Heart right ventricle (tissue), 16 donors: ENCODE measurements at places on chromosomes 2 and 18. TPM values are rescaled to one million over a fixed set of nuclear protein-coding genes. Genes with fewer than 3 reads are reported as not detected.

DNA sequence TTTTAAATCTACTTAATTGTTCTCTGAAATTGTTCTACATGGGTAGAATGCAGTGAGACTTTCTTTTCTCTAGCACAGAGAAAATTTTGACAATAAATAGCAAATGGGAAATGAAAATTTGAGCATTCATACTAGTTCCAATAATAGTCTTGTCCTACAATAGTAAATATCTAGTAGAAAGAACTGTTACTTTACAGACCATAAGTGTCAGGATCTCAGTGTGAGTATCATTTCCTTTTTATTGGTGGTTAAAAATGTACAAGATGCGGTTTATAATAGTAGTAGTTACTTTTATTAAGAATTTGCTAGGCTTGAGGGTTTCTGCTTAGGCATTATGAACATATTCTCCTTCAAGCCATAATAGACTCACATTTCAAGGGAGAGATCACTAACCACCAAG lies 43.2 kb downstream of the KCNE4 start:
- no peak overlapping the region for H3K27ac ChIP-seq
- H3K4me3 ChIP-seq: no peak overlapping the region

NT5DC4 gene
- not detected for total RNA-seq

KCNG3 gene
- total RNA-seq: not detected

ARPC2 gene
- total RNA-seq: 137 TPM

B4GALT6 gene
- total RNA-seq: 10.9 TPM

GRCh38 chr2:96847586-96847985 lies 3.8 kb upstream of the ANKRD23 start:
- DNase-seq: no peak
- H3K4me3 ChIP-seq: no peak overlapping the region
- H3K36me3 ChIP-seq: peaks cover 68% of the 10 kb centered on the region
- H3K27ac ChIP-seq: no peak overlapping the region
- H3K27me3 ChIP-seq: no peaks in the 10 kb centered on the region

DNA sequence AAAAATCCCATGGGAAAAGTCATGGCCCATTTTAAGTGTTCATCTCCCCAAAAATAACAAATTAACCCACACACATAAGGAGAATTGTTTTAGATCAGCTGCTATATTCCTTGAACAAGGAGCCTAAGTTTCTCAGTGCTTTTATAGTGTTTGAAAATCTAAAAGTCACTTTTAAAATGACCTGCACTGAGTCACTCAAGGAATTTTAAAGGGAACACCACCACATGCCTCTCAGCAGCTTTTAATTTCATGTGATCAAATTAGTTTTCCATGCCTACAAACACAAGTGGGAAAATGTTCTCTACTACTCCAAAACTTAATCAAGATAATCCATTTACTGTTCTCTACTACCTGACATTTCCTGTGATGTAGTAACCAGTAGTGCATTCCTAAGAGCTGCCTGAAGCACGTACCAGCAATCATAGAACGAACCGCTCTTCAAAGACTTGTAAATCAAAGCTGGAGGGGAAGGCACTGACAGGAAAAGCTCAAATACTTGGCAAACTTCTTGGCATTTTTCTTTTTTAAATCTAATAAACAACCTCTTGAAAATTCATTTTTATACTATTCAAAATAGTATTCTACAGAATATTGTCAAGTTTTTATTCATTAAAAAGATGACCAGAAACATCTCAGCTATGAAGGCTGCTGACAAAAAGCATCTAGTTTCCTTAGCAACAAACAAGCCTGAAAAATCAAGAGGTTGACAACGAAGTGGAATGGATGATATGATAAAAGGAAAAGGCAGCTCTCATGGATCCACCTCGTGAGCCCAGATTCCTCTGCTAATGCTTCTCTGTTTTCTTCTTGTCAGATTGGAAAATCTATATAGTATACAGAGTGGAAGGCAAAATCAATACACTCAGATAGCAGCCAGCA lies 37.2 kb downstream of the LRPPRC start:
- no peak overlapping the region for H3K27ac ChIP-seq
- no peak overlapping the region for H3K4me3 ChIP-seq
- no peaks in the 10 kb centered on the region for H3K36me3 ChIP-seq
- H3K4me1 ChIP-seq: no peaks in the 10 kb centered on the region

DNA sequence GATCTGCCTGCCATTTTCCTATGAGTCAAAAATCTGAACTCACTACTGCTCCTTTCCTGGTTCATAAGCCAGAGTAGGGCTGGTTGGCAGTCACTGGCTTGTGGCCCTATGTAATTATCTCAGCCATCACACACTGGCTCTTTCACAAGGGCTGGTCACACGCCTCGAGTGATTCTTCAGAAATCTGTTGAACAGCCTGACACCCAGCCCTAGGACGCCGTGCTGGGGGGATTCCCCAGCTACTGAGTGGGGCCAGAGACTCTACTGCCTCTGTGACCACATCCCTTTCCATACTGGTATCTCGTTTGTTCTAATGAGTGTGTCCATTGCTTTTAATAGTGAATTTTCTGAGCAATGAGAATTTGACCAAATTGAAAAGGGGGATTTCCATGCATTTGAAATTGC lies 45.8 kb upstream of the RBM44 start:
- peaks cover 67% of the 10 kb centered on the region for H3K36me3 ChIP-seq
- no peaks in the 10 kb centered on the region for H3K4me1 ChIP-seq
- H3K27me3 ChIP-seq: no peaks in the 10 kb centered on the region
- H3K27ac ChIP-seq: no peak overlapping the region
- no peak overlapping the region for H3K4me3 ChIP-seq

DNA sequence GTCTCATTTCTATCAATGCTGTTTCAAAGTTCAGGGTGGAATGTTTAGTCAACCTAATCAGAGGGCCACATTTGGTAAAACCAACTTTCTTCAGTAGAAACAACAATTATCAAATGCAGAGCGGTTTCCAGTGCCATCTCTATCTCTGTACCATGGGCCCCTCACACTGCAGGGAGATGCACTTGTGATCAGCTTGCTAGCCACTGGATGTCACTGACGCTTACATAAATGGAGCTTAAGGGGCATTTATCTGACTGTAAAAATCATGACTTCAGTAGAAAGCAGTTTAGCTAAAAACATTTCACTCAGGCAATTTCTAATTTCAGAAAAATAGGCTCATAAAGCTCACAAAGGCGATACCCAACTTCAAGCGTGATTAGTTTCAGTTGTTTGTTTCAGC lies 678.0 kb downstream of the ZEB2 start:
- no peak overlapping the region for H3K4me3 ChIP-seq
- no peaks in the 10 kb centered on the region for H3K36me3 ChIP-seq
- no peak for DNase-seq

DNA sequence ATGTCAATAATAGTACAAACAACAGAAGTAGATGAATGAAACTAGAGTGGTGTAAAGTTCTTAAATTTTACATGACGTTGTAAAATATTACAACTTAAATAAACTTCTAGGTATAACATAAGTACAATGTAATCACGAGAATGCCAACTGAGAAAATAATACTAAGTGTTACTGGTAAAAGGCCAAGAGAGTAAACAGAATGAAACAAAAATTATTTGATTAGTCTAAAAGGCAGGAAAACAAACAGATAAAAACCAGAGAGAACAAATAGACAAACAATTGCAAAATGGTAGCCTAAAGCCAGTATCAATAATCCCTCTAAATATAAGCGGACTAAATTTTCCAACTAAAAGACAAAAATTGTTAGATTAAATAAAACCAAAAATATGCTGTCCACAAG lies 71.9 kb downstream of the SMAD2 start:
- H3K4me1 ChIP-seq: no peaks in the 10 kb centered on the region
- DNase-seq: no peak
- H3K27ac ChIP-seq: no peak overlapping the region
- H3K36me3 ChIP-seq: no peaks in the 10 kb centered on the region
- H3K27me3 ChIP-seq: no peaks in the 10 kb centered on the region
- H3K4me3 ChIP-seq: no peak overlapping the region

GRCh38 chr2:212409560-212409959 lies 129.0 kb downstream of the ERBB4 start:
- H3K4me1 ChIP-seq: no peaks in the 10 kb centered on the region
- H3K36me3 ChIP-seq: no peaks in the 10 kb centered on the region
- no peak overlapping the region for H3K4me3 ChIP-seq
- H3K27me3 ChIP-seq: no peaks in the 10 kb centered on the region
- H3K27ac ChIP-seq: no peak overlapping the region

DNA sequence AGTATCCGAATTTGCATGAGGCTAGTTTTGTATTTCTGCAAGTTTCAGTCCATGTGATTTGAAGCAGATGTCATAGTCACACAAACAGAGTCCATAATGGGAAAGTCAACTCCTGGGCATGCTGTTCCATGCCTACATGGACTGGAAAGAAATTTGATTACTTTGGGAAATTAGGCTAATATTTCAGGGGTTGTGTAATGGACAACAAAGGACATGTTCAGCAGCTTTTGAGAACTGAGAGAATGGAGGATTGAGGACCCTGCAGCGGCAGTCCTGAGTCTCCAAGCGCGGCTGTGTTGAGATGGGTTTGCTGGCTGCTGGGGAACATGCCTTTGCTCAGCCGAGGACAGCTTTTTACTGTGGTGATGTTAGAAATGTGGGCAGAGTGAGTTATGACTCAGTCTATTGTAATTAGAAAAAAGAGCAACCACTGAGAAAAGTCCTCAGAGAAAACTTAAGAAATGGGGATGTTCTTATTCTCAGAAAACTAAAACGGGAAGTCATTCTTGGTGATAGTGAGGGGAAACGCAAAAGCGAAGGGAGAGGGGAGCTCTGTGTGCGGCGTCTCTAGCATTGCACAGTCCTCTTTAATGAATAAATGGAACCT lies 149.2 kb downstream of the FAM210A start:
- no peak overlapping the region for H3K27ac ChIP-seq
- no peak overlapping the region for H3K4me3 ChIP-seq
- H3K36me3 ChIP-seq: no peaks in the 10 kb centered on the region

- H3K4me1 ChIP-seq: no peaks in the 10 kb centered on the region
- no peak overlapping the region for H3K4me3 ChIP-seq
- H3K27me3 ChIP-seq: no peaks in the 10 kb centered on the region
- H3K27ac ChIP-seq: no peak overlapping the region
- no peak for DNase-seq
These were observed 30.2 kb downstream of the NYAP2 start for GRCh38 chr2:225429717-225430116.

- no peaks in the 10 kb centered on the region for H3K36me3 ChIP-seq
- no peak for DNase-seq
- H3K27me3 ChIP-seq: no peaks in the 10 kb centered on the region
- no peak overlapping the region for H3K27ac ChIP-seq
- H3K4me1 ChIP-seq: peaks cover 25% of the 10 kb centered on the region
- H3K4me3 ChIP-seq: no peak overlapping the region
These were observed 31.1 kb downstream of the NCOA1 start for GRCh38 chr2:24521975-24522639.

DNA sequence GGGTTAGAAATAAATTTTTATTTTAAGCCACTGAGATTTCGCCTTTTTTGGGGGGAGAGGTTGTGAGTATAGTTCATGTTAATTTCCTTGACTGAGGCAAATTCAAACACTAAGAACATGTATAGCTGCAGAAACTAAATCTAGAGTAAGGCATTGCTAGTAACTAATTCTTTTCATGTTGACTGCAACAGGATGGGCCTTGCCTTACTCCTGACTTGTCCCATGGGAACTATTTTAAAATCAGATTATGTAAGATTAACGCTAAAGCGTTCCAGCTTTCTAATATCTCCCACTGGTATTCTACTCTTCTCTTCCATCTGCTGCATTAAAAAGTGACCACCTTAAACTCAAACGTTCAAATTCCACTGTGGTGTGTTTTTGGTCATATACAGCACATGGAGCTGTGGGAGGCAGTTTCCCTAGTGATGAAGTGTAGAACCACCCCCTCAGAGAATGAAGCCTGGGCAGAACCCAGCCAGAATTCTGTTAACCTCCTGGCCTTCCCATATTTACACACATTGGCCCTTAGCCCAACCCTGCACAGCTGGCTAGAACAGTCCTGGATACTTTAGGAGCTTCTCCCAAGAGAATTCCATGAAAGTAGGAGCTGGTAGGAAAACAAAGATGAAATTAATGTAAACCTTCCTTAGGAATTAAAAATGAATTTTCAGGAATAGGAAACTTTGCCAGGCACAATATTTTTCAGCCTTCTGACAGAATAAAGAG lies 687.8 kb downstream of the SLC4A3 start:
- H3K27ac ChIP-seq: no peak overlapping the region
- H3K36me3 ChIP-seq: no peaks in the 10 kb centered on the region
- no peak overlapping the region for H3K4me3 ChIP-seq
- DNase-seq: no peak
- peaks cover 10% of the 10 kb centered on the region for H3K4me1 ChIP-seq
- no peaks in the 10 kb centered on the region for H3K27me3 ChIP-seq

- H3K27ac ChIP-seq: no peak overlapping the region
- H3K27me3 ChIP-seq: peaks cover 35% of the 10 kb centered on the region
- no peak overlapping the region for H3K4me3 ChIP-seq
- H3K4me1 ChIP-seq: no peaks in the 10 kb centered on the region
- no peaks in the 10 kb centered on the region for H3K36me3 ChIP-seq
- no peak for DNase-seq
These were observed 18.8 kb upstream of the FOXI3 start for GRCh38 chr2:88471083-88471942.

GDF7 gene
- 0.65 TPM for total RNA-seq

CRYBA2 gene
- total RNA-seq: not detected

- no peak overlapping the region for H3K27ac ChIP-seq
- H3K4me1 ChIP-seq: no peaks in the 10 kb centered on the region
- H3K27me3 ChIP-seq: no peaks in the 10 kb centered on the region
- H3K36me3 ChIP-seq: no peaks in the 10 kb centered on the region
These were observed 69.0 kb upstream of the DDX18 start for GRCh38 chr2:117745537-117745936.

DNA sequence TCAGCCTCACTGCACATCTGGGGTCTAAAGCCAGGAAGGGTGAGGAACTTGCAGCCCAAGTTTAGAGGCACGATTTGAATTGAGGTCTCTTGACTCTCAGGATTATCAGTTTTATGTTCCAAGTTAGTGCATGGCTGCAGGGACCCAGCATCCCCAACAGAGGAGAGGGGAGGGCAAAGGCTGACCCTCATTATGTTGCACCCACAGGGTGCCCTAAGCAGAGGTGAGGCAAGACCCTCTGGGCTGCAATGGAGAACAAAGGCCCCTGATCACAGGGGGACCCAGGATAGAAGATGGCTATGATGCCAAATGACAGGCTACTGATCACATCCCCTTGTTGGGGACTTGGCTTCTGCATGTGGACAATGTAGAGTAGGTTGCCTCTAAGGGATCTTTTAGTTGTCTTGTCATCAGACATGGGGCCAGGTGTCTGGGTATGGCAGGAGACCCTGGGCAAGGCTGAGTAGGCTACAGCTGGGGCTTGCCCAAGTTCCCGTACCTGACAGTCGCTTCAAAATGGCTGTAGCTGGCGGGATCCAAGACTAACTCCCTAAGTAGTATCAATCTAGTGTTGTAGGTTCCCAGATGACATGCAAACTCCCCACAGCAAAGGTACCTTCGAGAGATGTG lies 4.5 kb upstream of the GDF7 start:
- H3K4me3 ChIP-seq: no peak overlapping the region
- H3K36me3 ChIP-seq: no peaks in the 10 kb centered on the region
- H3K4me1 ChIP-seq: no peaks in the 10 kb centered on the region
- H3K27ac ChIP-seq: no peak overlapping the region
- peaks cover 94% of the 10 kb centered on the region for H3K27me3 ChIP-seq
- DNase-seq: no peak

USP34 gene
- 61.2 TPM for total RNA-seq

- no peak for DNase-seq
- H3K36me3 ChIP-seq: no peaks in the 10 kb centered on the region
- H3K4me3 ChIP-seq: no peak overlapping the region
- H3K27me3 ChIP-seq: no peaks in the 10 kb centered on the region
- no peak overlapping the region for H3K27ac ChIP-seq
These were observed 144.9 kb downstream of the L3MBTL4 start for GRCh38 chr18:6269660-6270332.

- no peak for DNase-seq
- H3K36me3 ChIP-seq: no peaks in the 10 kb centered on the region
- H3K27ac ChIP-seq: no peak overlapping the region
- no peaks in the 10 kb centered on the region for H3K4me1 ChIP-seq
These were observed 153.7 kb downstream of the GALNT3 start for GRCh38 chr2:165640247-165640929.

FMNL2 gene
- 4.2 TPM for total RNA-seq
